Right ventricle myocardium inferior (tissue), 1 donor: ENCODE measurements at places on chromosomes 3 and 15. TPM values are rescaled to one million over a fixed set of nuclear protein-coding genes. Genes with fewer than 3 reads are reported as not detected.

The MRPS22 gene
- 87.3 TPM for total RNA-seq

The CHL1 gene
- total RNA-seq, result 24.8 TPM

The TMED3 gene
- 19.3 TPM for total RNA-seq

The GOLGA8T gene
- total RNA-seq, result 0.65 TPM

The PLA2G4E gene
- 0.05 TPM for total RNA-seq

The CCR3 gene
- not detected for total RNA-seq

The CLDN16 gene
- total RNA-seq, result not detected

The MST1R gene
- 1.2 TPM for total RNA-seq

The NR1I2 gene
- not detected for total RNA-seq

The CNTN3 gene
- total RNA-seq, result 3.4 TPM

The XCR1 gene
- not detected for total RNA-seq

The HIGD1A gene
- total RNA-seq, result 335 TPM

The CLSTN2 gene
- 8.4 TPM for total RNA-seq

The FAM162A gene
- total RNA-seq, result 141 TPM

The SAMD7 gene
- total RNA-seq, result not detected
